Naive thymus-derived CD8-positive, alpha-beta T cell (primary cell): ENCODE measurements at places on chromosomes 3 and 15.
A peak's percentile ranks its signal among the peaks of the same experiment; 100 is the strongest.

DNA sequence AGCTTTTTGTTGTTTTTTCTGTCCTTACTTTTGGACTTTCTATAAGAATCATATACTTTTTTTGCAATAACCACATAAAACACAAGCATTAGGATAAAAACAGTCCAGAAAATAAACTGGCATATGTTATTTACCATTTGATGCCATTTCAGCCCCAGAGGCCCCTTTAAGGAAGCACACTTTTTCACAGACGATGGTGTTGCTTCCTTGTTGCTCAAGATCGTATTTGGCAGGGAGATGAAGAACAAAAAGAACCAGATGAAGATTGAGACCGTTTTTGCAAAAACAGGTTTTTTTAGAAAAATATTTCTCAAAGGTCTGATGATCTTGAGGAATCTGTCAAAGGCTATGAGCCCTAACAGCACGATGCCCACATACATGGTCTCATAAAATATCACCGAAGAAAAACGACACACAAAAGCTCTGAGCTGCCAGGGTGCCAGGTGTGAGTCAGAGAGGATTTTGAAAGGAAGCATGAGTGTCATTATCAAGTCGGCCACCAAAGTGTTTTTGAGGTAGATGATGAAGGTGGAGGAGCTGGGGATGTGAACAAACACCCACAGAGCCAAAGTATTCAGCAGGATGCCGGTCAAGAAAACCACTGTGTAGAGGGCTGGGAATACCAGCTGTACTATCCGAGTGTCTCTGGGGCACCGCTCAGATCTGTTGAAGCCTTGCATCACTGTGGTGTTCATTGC is 902 bp downstream of the P2RY13 start:
- no peak for DNase-seq

GRCh38 chr3:51354172-51354571 is 30.9 kb upstream of the MANF start:
- DNase-seq = no peak

- no peak for DNase-seq
These were observed 27.1 kb downstream of the DNAJC13 start for GRCh38 chr3:132444383-132444782.

GRCh38 chr15:39781147-39781966 is 1.3 kb downstream of the FSIP1 start:
- DNase-seq = no peak

GRCh38 chr3:37129871-37130270 is 44.5 kb downstream of the LRRFIP2 start:
- DNase-seq = no peak

GRCh38 chr15:54082836-54083492 is 104.7 kb downstream of the UNC13C start:
- DNase-seq = peak; percentile 13

DNA sequence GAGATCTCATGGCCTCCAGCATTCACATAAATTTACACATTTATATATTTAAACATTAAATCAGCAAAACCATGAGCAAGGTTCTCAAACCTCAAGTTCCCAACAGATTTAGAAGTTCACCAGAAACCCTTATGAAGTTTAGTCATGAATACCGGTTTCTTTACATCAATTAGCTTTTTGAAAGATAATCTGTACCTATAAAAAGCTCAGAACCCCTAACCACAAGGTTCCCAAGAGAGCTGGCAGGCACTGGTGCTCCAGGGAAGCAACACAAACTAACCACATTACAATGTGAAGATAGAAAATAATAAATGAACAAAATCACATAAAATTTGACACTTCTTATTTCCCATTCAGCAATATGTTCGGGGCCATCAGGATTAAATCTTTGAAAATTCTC is 150.9 kb downstream of the FBN1 start:
- DNase-seq = no peak

DNA sequence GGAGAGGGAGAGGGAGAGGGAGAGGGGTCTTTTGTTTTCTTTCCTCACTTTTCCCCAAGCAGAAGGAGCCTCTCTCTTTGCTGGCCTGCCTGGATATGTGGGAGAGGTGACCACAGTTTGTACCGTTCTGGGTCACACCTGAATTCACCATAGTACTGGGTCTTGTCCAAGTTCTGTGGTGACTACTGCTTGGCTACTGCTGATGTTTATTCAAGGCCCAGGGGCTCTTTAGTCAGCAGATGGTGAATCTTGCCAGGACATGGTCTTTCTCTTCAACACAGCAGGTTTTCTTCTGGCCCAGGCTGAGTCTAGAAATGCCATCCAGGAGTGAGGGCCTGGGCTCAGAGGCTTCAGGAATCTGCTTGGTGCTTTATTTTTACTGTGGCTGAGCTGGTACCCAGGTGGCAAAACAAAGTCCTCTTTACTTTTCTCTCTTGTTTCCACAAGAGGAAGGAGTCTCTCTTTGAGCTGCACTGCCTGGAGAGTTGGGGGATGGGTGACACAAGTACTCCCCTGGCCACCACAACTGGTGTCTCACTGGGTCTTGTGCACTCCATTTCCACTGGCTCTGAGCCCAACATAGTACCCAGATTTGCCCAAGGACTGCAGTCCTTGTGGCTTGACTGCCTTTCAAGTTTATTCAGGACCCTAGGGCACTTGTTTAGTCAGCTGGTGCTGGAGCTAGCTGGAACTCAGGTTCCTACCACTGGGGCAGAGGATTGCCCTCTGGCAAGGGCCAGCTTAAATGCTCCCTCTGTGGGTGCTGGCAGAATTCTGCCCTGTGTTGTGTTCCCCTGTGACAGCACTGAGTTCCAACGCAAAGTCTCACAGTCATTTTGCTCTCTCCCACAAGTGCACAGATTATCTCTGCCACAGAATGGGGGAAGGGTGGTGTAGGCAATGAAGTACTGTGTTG is 16.8 kb upstream of the CCNDBP1 start:
- no peak for DNase-seq

DNA sequence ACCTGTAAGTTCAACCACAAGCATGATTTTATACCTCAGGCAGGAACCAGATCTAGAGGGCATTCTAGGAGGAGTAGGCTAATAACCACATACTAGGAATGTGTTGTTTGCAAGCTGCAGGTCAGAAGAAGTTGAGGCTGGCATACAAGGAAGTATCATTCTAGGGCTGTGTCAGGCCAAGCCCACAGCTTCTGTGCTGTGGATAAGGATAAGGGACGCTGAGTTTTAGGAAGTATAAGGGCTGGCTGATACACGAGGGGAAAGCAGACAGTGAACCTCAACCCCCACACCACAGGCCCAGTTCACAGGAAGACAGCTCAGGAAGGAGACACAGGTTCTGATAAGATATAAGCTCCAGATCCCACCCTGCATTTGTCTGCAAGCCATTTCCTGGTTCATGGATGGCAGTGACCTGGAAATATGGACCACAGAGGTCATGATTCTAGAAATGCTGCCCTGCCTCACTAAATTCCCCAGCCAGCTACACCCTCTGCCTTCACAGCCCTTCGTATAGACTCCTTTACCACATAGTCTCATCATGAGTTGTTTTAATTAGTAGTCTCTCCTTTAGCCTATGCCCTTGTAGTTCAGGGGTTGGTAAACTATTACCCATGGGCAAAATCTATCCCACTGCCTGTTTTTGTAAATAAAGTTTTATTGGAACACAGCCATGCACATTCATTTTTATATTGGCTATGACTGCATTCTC is 260.7 kb downstream of the OPA1 start:
- no peak for DNase-seq

- no peak for DNase-seq
These were observed 40.0 kb downstream of the ASB7 start for GRCh38 chr15:100642213-100642949.

GRCh38 chr15:92647467-92648163 is 8.0 kb downstream of the FAM174B start:
- no peak for DNase-seq

GRCh38 chr3:16252988-16253387 is 11.8 kb downstream of the DPH3 start:
- DNase-seq = no peak

DNA sequence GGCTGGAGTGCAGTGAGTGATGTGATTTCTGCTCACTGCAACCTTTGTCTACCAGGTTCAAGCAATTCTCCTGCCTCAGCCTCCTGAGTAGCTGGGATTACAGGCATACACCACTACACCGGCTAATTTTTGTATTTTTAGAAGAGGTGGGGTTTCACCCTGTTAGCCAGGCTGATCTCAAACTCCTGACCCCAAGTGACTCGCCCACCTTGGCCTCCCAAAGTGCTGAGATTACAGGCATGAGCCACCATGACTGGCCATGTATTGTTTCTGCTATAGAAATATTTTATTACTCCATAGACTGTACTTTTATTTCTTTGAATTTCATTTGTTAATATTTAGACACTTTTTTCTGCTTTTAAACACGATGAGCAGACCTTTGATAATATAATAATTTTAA is 60.4 kb downstream of the GTF2E1 start:
- no peak for DNase-seq

GRCh38 chr15:51536965-51537574 is 85.5 kb downstream of the DMXL2 start:
- no peak for DNase-seq

DNA sequence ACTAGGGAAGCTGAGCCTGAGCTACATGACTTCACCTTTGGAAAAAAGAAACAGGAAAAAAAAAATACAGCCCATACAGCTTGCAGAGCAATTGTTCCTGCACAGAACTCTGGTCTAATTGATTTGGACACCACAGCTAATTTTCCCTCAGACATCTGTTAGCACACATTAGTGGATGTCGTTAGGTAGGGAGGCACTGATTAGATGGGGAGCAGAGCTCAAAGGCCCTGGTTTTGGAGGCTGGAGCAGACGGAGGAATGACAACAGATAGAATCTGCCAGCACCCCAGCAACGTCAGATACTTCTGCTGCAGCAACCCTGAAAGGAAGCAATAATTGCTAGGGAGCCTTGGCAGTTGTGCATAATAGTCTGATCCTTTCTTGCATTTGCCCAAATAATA is 398.9 kb downstream of the LSAMP start:
- DNase-seq = no peak

DNA sequence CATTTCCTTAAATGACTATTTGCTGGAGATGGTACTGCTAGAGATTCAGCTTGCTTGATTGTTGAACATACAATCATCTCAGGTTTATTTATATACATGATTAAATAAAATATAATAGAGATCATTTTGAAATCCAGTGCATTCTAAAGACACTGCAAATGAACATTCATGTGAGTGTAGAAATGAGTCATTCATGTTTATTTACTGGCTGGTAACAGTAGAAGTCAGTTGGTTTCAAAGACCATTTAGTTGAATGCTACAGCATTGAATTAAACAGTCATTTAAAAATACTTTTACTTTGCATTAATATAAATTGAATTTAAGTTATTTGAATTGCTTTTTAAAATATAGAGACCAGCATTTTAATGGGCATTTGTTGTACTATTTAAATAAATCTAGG is 551.9 kb upstream of the GOLIM4 start:
- DNase-seq = no peak
